ENCODE measurements at places on chromosomes 7 and 10.

GRCh38 chr7:34916267-34916666 is 121.0 kb downstream of the DPY19L1 start:
- DNase-seq: no peak

- no peak for DNase-seq
Observed at GRCh38 chr7:1814089-1814811, 144.2 kb downstream of the ELFN1 start.

- DNase-seq: no peak
Observed at GRCh38 chr7:42237811-42238541, 967 bp upstream of the GLI3 start.

DNA sequence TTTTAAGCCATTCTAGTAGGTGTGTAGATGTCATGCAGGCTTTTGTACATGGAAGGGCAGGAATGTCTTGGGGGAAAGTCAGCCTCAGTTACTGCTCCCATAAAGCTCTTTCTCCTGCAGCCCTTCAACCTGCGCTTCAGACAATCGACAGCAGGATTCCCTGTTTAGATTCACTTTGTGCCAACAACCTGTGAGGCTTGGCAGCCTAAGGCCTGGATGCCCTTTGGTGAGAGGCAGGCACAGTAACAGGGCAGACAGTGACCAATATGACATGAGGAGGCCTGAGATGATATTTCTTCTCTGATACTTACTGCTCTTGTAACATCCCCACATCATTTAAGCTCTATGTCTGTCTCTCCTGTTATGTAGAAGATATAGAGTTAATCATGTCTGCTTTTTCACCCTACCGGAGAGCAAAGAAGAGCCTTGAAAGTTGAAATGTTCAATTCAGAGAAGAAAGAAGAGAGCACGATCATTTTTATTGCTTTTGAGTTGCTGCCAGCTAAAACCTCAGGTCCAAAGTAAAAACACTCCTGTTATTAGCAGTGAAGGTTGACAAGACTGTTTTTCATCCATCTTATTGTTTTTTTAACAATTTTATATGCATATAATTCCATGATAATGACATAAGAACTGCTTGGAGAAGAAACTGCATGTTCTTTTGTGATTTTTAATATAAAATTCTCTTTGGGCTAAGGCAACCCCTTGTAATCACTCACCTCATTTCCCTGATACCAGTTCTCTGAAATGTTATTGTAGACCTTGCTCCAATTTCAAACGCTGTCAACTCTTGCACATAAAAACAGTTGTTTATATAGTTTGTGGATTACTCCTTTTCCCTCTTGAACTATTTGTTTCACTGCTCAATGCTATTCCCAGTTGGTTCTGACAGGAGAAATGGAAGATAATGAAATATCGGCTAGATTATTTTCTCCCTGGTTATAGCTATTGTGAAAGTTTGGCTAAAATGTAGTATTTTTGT is 140.9 kb downstream of the GALNT17 start:
- DNase-seq: no peak

GRCh38 chr10:121495719-121496118 is 102.5 kb downstream of the FGFR2 start:
- no peak for DNase-seq

GRCh38 chr10:124705817-124706461 is 38.2 kb downstream of the FAM53B start:
- no peak for DNase-seq

GRCh38 chr7:131830681-131831080 is 274.3 kb upstream of the PODXL start:
- DNase-seq: no peak

DNA sequence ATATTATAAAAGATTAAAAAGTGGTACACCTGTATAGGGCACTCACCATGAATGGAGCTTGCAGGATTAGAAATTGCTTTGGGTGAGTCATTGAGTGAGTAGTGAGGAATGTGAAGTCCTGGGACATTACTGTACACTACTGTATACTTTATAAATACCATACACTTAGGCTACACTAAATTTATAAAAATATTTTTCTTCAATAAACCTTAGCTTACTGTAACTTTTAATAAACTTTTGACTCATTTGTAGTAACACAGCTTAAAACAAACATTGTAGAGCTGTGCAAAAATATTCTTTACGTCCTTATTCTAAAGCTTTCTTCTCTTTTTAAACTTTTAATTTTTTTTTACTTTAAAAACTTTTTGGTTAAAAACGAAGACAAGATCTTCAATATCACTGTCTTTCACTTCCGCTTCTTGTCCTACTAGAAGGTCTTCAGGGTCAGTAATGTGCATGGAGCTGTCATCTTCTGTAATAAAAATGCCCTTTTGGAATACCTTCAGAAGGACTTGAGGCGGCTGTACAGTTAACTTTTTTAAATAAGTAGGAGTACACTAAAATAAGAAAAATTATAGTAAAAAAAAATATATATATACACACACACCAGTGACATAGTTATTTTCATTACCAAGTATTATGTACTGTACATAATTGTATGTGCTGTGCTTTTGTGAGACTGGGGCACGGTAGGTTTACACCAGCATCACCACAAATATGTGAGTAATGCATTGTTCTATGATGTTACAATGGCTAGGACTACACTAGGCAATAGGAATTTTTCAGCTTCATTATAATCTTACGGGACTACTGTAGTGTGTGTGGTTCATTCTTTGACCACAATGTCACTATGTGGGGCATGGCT is 3.5 kb downstream of the STK31 start:
- DNase-seq: no peak

GRCh38 chr10:14063531-14064285 is 267.0 kb downstream of the FRMD4A start:
- DNase-seq: no peak

- no peak for DNase-seq
Observed at GRCh38 chr10:97325754-97326153, 6.7 kb downstream of the FRAT1 start.

- no peak for DNase-seq
Observed at GRCh38 chr10:88759366-88760101, at the start of gene LIPN. Gene LIPN, plus strand, starts transcription at chr10:88760020. Its CDS starts 1,386 bp downstream, at chr10:88761406.

GRCh38 chr7:30980751-30981150 is 17.0 kb downstream of the GHRHR start:
- DNase-seq: no peak

GRCh38 chr10:60140651-60141632 is 234.6 kb upstream of the CCDC6 start:
- DNase-seq: no peak

GRCh38 chr7:101772508-101773211 is 44.8 kb upstream of the CUX1 start:
- no peak for DNase-seq

GRCh38 chr7:42742318-42742717 is 169.6 kb downstream of the C7orf25 start:
- no peak for DNase-seq

DNA sequence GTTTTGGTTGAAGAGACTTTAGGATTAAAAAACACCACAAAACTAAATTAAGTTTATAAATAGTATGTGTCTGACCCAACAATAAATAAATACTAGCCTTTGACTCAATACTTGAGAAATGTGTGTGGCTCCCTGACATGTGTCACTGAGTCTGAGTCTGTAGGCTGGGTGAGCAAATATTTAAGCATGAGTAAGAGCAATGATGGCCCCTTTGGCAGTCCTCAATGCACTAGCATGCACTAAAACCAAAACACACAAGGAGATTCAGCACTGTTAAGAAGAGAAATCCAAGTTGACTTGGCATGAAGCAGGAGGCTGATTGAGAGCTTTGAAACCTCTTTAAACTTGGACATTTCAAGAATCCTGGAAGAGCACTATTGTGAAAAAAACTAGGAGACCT is 37.1 kb downstream of the CCDC71L start:
- DNase-seq: no peak

DNA sequence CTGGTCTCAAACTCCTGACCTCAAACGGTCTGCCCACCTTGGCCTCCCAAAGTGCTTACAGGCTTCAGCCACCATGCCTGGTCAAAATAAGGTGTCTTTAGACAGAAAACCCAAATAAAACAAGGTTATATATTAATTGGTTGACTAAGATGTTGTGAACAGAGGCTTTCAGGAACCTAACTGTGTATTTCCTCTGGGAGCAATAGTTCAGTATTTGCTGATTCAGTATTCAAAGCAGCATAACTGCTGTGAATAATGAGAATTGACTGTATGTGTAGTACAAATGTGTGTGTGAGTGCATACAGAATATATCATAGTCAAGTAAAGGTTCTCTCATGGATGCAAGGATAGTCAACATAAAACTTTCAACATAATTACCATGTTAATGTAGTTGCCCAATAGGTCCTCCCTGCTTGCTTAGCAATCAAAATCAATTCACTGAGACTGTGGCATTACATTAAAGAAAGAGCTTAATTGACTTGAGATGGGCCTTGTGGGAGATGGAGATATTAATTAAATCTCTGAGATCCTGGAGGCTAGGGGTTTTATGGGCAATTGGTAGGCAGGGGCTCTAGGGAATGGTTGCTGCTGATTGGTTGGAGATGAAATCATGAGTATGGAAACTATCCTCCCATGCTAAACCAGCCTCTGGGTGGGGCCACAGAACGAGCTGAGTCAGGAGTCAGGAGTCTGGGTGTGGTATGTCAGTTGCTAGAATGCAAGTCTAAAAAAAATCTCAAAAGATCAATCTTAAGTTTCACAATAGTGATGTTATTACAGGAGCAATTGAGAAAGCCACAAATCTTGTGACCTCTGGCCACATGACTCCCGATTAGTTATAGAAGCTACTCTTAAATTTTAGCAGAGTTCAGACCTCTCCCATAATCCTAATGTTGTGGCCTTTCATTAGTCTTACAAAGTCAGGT is 162.7 kb downstream of the AKR1D1 start:
- DNase-seq: no peak

GRCh38 chr7:137269240-137269639 is 74.3 kb downstream of the PTN start:
- no peak for DNase-seq

DNA sequence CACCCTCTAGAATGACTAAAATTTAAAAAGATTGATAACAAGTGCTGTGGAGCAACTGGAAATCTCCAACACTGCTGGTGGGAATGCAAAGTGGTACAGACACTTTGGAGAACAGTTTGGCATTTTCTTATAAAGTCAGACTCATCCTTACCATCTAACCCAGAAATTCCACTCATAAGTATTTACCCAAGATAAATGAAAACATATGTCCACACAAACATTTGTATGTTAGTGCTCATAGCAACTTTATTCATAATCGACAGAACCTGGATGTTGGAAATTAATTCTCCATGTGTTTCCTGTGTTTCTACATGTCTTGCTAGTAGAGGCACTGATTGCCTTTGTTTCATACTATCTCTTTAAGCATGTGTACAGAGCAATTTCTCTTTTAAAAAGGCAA is 282.4 kb downstream of the AHR start:
- DNase-seq: no peak

DNA sequence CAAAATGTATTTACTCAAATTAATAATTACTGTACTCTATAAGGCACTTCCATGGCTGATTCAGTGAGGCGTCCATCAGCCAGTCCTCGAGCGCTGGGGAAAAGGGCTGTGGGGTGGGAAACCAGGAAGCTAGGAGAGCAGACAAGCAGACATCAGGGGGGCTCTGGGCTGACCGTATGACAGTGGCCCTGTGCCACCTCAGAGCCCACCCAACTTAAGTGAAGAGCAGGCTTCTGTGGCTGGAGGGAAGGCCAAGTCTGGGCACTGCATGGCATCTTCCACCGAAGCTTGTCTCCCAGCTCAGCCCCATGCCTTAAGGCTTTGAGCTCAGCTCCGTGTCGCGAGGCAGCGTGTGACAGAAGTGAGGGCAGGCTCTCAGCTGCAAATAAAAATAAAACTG is 464.5 kb upstream of the ZMIZ1 start:
- no peak for DNase-seq

- DNase-seq: no peak
Observed at GRCh38 chr10:102508506-102508905, 4.7 kb downstream of the SUFU start.

- no peak for DNase-seq
Observed at GRCh38 chr10:85864173-85864549, 502.4 kb downstream of the GRID1 start.

DNA sequence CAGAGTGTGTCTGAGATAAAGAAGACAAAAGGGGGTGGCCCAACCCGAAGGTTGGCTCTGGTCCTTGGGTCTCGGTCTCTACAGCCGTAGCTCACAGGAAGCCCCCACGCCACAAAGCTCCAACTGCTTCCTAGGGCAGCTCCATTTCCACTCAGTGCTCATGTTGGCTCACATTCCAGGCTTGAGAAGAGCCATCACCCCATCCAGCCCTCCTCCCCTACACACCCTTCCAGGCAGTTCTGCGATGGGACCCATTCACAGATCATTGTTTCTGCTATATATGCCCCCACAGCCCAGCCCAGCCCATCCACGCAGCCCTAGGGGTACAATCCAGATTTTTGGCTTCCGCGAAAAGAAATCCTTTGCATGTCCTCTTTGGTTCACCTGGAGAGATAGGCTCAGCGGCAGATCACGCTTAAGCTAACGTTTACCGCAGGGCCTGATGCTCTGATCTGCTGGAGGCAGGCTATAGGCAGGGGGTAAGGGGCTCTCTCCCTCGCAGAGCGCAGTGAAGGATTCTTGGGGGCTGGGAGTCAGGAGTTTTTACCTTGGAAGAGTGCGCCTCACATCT is 6.2 kb upstream of the HOXA11 start:
- no peak for DNase-seq

DNA sequence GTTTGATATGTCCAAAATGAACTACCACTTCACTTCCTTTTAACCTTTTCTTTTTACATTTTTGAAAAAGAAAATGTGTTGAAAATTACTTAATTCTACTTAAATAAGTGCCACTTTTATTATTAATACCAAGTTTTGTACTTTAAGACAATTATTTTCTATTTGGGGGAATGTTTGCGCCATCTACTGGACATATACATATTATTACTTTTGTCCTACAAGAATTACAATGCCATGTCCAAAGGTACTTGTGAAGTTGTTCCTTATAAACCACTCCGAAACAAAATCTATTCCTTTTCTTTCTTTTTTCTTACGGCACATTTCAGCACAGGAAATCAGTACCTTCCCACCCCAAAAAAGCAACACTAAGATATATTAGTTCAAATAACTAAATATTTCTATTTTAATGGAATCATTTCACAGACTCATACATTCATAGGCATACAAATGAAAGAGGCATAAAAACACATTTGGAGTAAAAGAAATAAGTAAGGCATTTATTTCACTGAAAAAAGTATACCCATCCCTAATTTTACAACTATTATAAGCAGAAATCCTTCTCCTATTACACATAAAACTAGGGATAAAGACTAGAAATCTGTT is 169.9 kb downstream of the RNF133 start:
- DNase-seq: no peak

DNA sequence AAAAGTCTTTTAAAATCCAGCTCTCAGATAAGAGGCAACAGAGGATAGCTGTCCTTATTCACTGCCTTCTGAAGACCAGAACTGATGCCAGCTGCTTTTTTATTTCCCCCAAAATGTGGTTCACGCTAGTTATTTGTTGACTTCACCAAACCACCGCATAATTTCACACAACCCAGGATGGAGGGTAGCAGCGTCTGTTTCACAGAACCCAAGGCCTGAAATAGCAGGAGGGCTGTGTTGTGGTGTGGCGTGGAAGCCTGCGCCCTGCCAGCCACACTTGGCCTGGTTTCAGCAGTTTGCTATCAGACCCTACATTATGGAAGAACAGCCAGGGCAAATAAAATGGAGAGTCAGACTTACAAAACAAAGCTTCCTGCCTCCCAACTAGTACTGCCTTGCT is 155.4 kb downstream of the DYNC1I1 start:
- DNase-seq: no peak

- peak; percentile 43 for DNase-seq
Observed at GRCh38 chr7:90613088-90613498, 17.0 kb downstream of the CDK14 start.
